Muscle of back (tissue), 13 donors: ENCODE measurements at places on chromosomes 16 and 17.

DNA sequence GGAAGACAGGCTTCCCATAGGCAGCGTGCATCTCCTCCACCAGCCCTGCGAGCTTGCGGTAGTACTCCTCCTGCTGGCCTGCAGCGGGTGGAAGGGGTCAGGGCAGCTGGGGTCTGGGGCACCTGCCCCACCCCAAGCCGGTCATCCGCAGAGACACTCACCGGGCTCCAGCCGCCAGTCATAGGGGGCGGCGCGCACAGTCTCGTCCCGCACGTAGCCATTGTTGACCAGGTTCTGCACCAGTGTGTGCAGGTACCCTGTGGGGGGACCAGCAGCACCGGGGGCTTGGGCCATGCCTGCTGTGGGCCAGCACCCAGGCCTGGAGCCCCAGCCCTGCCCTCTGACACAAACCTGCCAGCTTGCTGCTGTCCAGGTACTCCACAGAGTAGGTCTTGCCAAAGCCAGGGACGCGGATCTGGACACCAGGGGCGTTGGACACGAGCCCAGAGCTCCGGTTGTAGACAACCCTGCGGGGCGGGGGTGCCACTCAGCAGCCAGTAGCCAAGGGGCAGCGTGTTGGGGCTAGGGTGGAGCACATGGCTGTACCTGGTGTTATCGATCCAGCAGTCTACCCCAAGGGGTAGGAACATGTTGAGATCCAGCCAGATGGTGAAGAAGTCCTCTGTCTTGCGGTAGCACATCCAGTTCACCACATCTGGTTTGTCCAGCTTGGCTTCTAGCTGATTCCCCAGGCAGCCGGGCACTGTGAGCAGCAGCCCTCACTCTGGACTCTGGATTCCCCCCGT is 1.2 kb downstream of the LCAT start:
- DNase-seq = no peak

DNA sequence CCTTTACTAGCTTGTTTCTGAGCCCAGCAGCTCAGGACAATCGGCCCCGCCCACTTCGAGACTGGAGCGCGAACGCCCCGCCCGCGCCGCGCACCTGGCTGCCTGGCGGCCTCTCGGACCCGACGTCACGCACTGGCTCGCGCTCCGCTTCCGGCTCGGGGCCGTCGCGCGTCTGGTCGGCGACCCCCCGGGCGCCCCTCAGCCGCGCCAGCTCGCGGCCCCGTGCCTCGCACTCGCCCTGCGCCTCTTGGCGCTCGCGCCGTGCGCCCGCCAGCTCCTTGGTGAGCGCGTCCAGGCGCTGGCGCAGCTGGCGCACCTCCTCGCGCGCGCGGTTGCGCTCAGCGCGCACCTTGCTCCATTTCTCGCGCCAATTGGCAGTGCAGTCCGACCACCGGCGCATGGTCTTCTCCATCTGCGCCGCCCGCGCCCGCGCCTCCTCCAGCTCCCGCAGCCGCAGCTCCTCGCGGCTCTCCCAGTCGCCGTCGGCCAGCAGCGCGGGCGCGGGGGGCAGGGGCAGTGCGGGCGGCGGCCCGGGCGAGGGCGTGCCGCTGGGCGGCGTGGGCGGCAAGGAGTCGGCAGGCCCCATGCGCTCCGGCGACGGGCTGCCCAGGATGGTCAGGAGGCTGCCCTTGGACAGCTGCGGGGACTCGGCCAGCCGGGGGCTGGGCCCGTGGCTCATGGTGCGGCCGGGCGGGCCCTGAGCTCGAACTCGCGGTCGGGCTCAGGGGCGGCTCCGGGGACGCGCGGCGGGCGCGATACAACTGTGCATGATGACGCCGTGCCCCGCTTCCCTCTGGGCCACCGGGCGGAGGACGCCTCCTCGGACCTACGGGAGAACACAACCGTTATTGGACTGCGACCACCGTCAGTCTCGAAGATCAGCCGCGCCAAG is 7.6 kb downstream of the CCDC102A start:
- no peak for DNase-seq

DNA sequence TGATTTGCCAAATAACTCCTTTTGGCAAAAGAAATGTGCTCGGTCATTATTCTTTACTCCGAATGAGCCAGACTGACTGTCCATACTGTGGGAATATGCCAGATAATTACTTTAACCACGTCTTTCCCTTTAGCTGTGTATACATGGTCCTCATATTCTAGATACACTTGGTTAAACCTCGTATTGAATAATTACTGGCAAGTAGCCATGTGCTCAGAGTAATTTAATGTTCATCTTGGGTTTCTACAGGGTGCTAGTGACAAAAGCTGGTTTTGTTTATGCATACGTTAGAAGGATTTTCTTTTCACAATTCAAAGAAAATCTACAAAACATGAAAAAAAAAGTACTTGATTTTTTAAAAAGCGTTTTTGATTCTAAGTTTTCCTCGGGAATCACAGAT is 540.3 kb downstream of the KCNJ2 start:
- DNase-seq = no peak

DNA sequence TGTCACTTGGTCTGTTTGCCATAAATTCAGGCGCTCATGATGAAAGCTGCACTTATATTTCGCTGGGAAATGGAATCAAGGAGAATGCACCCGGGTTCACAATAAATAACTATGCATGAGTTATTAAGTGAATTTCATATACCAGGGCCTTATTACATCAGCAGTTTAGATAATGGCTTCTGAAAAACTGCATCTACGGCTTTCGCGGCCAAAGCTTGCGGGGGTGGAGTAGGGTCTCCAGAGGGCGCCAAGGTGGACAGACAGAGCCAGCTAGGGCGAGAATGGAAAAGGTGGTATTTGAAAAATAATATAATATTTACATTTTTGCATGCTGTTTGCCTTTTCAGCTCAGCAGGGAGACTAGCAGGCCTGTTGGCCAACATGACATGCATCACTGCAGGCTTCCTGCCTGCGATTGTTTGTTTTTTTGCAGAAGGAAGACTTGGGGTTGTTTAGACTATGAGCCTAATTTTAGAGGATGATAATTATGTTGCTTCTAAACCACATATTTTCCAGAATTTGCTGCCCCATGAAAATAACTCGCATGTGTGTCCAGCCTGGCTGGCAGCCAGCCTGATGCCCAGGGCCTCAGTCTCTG is 173.8 kb upstream of the IRX3 start:
- DNase-seq = no peak

DNA sequence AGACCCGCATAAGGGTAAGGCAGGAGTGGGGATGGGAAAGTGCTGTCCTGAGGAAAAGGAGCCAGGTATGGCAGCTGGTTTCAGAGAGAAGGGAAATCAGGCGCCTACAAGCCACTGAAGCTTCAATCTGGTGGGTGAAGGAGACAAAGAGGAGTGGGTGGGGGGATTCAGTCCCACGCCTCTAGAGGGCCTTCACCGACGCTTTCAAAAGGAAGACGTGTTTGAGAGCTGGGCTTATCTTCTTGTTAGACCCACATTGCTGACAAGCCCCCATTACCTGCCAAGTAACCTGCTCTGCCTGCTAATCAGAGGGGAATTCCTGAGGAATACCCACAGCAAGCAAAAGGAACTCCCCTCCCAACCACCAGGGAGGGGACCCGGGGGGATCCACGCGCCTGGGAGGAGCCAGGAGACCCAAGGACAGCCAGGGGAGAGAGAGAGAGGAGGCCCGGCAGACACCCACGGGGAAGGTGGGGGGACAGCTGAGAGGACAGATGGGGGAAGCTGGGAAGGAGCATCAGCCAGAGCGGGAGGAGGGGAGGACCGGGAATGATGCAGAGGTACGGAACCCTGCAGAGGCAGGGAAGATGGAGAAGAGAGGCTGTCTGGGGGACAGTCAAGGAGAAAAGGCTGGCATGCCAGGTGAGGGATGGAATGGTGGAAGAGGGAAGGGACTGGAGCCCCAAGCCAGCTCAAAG is 1.0 kb downstream of the MTMR4 start:
- no peak for DNase-seq

DNA sequence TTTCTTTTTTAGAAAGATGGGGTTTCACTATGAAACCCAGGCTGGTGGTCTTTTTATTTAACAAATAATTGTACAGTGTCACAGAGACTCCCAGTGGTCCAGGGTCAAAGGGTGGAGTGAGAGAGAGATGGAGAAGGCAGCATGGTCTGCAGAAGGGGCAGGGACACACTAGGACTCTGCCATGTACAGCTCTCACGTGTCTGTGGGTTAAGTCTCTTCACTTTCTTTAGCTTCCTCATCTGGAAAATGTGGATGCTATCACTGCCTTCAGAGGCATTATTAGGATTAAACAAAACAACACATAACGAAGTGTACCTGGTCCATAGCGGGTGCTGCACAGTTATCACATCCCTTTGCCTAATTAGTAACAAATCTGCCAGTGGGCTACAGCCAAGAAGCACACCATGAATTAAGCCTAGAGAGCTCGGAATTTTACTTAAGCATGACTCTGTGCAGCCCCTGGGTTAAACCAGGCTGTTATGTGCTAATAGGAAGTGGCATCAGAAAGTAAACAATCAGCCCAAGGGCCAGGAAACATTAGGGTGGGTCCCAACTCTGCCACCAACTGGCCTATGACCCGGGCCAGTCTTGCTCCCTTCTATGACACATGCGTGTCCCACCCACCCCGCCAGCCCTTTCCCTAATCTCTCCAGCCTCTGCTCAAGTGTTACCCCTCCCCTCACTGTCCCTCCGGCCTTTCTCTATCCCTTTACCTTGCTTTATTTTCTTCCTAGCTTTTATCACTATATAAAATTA is 13.9 kb downstream of the TOP3A start:
- DNase-seq = no peak

GRCh38 chr17:74210191-74211140 is 2.9 kb upstream of the TTYH2 start:
- peak; percentile 80 for DNase-seq

DNA sequence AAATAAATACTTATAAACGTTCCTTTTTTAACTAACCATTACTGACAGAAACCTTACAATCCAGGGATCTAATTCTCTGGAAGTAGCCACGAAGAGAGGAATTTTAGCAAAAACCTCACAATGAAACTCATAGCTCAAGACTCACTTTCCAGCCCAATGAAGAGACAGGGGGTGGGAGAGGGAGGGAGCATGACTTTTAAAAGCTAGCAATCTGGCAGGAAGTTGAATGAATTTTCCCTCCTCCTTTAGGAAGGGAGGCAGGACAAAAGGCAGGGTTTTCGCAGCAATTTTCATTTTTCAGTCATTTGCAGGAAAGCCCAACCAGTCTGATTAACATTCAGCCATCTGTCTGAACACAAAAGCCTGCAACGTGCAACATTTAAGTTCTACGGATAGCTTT is 381.5 kb upstream of the PSMD7 start:
- DNase-seq = peak; percentile 58

DNA sequence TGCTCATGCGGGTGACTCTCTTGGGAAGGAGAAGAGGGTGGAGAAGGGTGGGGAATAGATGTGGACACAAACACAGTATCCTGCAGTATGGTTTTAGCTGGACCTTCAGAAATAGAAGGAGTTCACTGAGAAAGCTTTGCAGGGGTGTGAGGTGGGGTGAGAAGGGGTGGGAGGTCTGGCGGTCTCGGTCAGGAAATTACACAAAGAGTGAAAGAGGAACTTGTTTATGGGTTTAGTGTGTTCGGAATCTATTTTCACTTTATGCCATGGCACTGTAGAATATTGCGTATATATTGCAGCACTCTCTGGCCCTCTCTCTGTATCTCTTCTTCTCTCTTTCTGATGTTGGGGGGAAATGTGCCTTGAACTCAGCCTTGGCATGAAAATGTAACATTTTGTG is 148.2 kb upstream of the GOT2 start:
- no peak for DNase-seq

- no peak for DNase-seq
Observed at GRCh38 chr16:84454611-84455010, 49.8 kb downstream of the MEAK7 start.

DNA sequence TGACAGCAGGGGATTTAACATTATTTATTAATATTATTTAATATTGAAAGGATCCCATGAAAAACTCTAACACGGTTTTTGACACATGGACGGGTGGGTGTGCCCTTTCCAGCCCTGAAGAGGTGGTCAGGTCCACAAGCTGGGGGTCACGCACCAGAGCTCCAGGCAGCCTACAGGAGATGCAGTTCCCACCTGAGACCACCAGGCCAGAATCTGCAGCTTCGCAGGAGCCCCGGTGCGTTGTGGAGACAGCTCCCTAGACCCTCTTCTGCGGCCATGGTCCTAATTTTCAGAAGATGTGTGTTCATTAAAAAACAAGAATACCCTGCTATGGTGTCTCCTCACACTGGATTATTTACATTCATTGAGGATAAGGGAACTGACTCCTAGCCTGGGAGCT is 331.1 kb downstream of the C16orf95 start:
- DNase-seq = no peak

GRCh38 chr16:53480394-53480793 is 22.6 kb downstream of the AKTIP start:
- DNase-seq = no peak

DNA sequence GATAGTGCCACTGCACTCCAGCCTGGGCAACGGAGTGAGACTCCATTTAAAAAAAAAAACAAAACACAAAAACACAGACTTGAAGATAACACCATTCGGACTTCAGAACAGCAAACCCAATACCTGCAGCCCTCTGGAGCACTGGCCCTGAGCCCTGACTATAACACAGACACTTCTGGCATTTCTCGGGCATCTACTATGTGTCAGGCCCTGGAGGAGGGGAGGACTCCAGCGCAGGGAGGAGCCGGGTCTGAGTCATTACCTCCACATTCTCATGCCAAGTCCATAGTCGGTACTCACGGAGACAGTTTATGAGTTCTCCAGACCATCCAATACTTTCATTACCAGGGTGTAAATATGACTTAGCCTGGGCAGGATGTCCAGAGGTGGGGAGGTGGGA is 48.8 kb downstream of the PITPNM3 start:
- no peak for DNase-seq

DNA sequence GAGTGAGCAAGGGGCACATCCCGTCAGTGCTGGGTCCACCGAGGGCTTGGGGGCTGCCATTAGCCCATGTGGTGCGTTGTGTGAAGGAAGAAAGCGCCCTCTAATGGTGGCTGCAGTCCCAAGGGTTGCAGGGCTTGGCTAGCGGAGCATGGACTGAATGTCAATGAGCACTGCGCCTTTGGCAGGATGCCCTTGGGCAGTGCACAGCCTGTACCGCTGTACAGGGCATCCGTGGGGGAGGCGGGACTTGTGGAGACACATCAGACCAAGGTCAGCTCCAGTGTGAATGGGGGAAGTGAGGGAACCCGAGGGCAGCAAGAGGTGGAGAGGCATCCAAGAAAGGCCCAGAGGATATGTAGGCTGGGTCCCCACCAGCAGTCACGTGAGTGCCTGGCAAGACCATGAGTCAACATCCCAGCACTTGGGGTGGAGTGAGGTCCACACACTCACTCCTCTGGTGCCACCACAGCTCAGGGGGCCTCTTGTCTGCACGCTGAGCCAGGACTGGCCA is 75.5 kb upstream of the MED9 start:
- DNase-seq = no peak
